Fibroblast of mammary gland (primary cell): ENCODE measurements at places on chromosomes 3 and 15.

DNA sequence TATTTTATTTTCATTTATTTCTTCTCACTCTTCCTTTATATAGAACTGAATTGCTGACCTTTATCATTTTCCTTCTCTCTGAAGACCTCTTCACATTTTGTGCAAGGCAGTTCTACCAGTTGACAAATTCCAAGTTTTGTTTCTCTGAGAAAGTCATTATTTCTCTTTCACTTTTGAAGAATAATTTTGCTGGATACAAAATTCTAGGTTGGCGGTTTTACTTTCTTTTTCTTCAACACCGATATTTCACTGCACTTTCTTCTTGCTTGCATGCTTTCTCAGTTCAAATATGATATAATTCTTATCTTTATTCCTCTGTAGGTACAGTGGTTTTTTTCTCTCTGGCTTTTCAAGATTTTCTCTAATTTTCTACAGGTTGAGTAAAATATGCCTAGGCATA is 15.9 kb downstream of the RFX7 start:
- no peak for DNase-seq

- no peak for DNase-seq
Observed at GRCh38 chr3:46626039-46626438, 13.7 kb downstream of the FAM240A start.

- peak; percentile 55 for DNase-seq
Observed at GRCh38 chr15:52050416-52050815, 31.4 kb downstream of the MAPK6 start.

- DNase-seq = peak; percentile 83
Observed at GRCh38 chr3:16864610-16865313, 20.0 kb upstream of the PLCL2 start.

- DNase-seq = peak; percentile 55
Observed at GRCh38 chr15:78909791-78910228, 35.0 kb downstream of the CTSH start.

DNA sequence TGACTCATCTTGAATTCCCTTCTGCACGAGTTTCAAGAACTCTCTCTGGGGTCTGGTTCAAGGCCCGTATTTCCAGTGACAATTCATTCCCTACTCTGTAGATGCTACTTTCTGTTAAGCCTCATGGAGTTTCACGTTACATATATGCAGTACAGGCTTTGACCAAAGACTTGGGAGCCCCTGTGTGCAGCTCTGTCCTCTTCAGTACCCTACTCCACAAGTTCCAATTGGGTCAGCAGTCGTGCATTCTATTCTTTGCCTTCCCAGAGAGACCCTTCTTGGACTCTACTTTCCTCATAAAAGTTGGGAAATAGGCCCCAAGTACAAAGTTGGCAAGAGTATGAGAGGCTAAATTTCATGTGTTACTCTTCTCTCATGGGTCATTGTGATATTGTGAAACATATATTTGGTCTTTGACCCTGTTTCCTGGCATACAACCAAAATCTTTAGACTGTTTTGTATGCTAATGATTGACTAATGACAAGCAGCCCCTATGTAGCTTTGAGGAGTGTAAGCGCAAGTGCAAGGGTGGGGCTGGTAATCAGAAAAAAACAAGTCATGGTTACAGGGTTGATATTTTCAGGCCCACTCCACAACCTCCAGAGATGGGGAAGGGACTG is 15.0 kb upstream of the CCDC50 start:
- no peak for DNase-seq

DNA sequence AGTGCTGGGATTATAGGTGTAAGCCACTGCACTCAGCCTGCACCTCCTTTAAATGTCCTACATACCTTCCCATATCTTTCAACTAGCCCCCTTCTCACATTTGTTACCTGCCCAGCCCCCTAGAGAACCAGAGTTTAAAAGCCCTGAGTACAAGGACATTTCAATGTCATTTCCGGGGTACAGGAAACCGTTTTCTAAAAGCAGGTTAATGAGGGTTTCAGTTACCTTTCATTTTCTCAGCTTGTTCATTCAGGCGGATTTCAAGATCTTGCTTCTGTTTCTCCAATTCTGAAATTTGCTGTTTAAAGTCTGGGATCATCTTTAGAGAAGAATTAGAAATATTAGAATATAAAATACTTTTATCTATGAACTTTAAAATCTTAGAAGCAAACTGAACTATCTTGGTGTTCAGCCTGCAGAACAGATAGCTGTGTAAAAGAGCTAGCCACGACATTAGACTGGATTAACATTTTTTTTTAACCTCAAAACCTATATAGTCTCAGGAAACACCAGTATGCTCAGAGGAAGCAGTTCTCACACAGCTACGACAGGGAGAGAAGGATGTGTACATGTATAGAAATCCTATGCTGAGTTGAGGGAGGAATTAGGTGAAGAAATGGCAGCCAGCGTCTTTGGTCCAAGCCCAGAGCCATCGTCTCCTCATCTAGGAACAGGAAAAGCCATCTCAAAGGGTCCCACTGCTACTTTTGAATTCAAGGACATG is 29.9 kb upstream of the GNB5 start:
- DNase-seq = no peak

DNA sequence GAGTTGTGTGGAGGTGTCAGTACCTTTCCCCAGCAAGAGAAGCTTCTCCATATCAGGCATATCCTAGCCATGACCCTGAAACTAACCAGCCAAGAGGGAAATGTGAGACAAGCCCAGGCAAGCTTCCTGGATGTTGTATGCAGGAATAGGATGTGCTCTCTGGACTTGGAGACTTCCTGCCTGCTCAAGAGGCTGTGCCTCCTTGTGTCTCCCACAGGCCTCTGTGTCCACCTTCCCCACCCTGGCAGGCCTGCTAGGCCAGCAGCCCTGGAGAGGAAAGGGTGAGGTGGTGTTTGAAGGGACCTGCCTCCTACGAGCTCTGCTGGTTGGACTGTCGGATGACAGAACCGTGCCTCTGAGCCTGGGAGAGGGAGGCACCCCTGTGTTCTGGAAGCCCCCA is 2.1 kb upstream of the DYNLT2B start:
- no peak for DNase-seq

DNA sequence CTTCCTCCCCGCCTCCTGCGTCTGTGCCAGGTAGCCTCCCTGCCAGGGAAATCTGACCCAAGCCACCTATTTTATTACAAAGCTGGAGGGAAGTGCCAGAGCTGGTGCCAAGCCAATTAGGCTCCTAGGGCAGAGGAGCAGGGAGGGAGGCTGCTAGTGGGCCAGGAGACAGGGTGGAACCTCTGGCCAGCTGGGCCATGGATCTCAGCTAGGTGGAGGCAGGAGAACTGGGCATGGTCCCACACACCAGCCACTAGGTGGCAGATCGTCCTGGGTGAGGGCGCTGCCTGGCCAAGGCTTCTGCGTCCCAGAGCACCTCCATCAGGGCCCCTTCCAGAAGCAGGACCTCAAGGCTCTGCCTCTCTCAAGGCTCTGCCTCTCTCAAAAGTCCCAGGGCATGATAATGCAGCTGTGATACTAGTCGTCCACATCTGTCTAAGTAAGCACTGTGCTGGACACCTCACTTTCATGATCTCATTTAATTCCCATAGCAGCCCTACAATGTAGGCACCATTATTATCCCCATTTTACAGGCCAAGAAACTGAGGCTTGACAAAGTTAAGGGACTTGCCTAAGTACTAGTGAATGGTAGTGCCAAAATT is 4.5 kb upstream of the RFT1 start:
- DNase-seq = peak; percentile 65

- DNase-seq = no peak
Observed at GRCh38 chr3:126546549-126547239, 12.0 kb downstream of the C3orf22 start.
